ENCODE measurements at places on chromosomes 2 and 18. TPM values are rescaled to one million over a fixed set of nuclear protein-coding genes. Genes with fewer than 3 reads are reported as not detected.

GRCh38 chr2:33081691-33082090 is 134.9 kb downstream of the LTBP1 start:
- no peaks in the 10 kb centered on the region for H3K4me1 ChIP-seq
- no peaks in the 10 kb centered on the region for H3K27me3 ChIP-seq
- no peaks in the 10 kb centered on the region for H3K36me3 ChIP-seq

GRCh38 chr18:22183698-22184170 is 14.3 kb downstream of the GATA6 start:
- no peaks in the 10 kb centered on the region for H3K36me3 ChIP-seq
- H3K4me3 ChIP-seq: no peak overlapping the region
- DNase-seq: no peak

DNA sequence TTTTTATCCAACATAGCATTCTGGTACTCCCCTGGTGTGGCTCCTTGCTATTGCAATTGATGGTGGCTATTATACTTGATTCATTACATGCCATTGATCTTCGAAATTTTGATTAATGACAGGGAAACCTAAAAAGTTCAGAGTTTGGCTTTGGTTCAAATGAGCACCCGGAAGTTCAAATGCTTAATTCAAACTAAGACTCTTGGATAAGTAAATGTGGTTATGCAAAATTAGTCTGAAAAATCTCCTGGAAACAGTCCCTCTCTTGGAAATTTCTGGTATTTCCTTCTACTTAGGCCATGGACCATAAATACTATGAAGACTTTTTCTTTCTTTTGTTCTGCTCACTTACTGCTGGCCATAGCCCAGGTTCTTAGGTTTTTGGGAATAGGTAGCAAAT is 65.3 kb upstream of the SMIM21 start:
- H3K4me1 ChIP-seq: no peaks in the 10 kb centered on the region
- H3K4me3 ChIP-seq: no peak overlapping the region
- H3K36me3 ChIP-seq: no peaks in the 10 kb centered on the region
- DNase-seq: no peak
- H3K27me3 ChIP-seq: no peaks in the 10 kb centered on the region

The TGOLN2 gene
- total RNA-seq: 111 TPM

DNA sequence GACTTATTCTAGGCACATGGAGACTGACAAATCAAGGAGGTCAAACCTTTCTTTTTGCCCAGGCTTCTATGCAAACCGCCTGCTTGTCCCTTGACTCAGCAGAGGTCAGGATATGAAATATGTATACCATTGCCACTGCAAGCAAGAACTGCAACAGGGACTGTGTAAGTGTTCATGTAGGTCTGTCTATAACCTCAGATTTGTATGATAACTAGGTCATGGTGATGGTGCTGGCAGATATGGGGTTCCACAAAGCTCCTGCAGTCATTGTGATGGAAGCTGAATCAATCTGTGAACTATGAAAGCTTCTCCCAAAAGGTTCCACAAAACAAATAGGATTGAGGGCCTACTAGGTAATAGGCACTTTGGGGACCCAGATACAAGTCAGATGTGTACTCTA is 316.3 kb downstream of the CLIP4 start:
- no peak overlapping the region for H3K4me3 ChIP-seq
- no peak overlapping the region for H3K27ac ChIP-seq
- H3K36me3 ChIP-seq: no peaks in the 10 kb centered on the region
- DNase-seq: no peak
- H3K27me3 ChIP-seq: no peaks in the 10 kb centered on the region

- H3K4me3 ChIP-seq: no peak overlapping the region
- no peaks in the 10 kb centered on the region for H3K27me3 ChIP-seq
Measured at GRCh38 chr18:47953471-47953931, 23.0 kb upstream of the SMAD2 start.

DNA sequence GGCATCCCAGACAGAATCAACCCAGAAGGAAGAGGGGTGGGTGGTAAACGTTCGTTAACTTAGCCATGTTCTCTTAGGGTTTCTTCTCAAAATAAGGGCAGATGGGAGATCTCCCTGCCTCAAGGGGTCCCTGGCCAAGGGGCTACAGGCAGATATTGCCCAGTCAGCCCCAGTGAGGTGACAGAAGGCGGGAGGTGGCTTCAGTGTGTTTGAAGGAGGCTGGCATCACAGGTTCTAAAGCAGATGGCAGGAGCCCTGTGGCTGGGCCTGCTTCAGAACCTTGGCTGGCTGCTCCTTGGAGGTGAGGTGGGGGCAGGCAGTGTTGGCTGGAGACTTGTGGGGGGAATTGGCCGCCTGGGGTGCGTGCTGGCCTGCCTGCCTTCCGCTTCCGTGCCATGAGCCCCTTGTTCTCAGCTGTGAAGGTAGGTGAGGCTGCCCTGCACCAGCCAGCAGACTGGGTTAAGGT is 23.5 kb downstream of the HPCAL1 start:
- no peak for DNase-seq
- H3K4me1 ChIP-seq: no peaks in the 10 kb centered on the region
- H3K4me3 ChIP-seq: no peak overlapping the region

DNA sequence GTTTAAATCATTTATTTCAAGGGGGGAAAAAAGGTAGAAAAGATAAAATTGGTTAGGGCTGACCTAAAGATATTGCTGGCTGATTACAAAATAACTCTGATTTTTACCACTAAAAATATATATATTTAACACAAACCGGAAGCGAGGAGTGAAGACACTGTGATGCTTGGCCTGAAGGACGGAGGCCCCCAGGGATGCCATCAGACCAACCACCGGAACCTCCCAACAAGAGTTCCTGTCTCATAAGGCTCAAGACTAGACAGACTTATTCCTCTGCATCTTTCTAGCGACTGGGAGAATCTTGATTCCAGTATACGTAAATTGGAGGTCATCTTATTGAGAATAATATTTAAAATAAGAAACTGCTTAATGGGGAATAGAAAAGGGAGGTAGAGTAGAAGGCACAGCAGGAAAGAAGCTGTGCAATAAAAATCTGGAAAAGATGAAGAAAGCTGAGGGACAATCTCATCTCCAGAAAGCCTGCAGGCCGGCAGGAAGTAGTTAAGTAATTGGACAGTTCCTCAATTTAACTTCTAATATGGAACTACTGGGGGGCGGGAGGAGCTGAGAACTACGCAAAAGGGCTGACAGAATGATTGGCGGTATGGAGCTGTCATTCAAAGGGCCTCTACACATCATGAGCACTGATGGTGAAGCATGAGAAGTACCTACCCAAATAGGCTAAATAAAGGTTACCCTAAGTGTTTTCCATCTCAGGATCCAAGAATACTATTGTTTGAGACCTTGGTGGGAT is 91.1 kb downstream of the DTNB start:
- no peak for DNase-seq
- H3K27me3 ChIP-seq: no peaks in the 10 kb centered on the region
- no peaks in the 10 kb centered on the region for H3K4me1 ChIP-seq
- no peaks in the 10 kb centered on the region for H3K36me3 ChIP-seq
- no peak overlapping the region for H3K27ac ChIP-seq

GRCh38 chr2:52976143-52976949 is 791.3 kb upstream of the CHAC2 start:
- no peak overlapping the region for H3K27ac ChIP-seq
- no peak for DNase-seq
- no peak overlapping the region for H3K4me3 ChIP-seq
- H3K4me1 ChIP-seq: no peaks in the 10 kb centered on the region
- no peaks in the 10 kb centered on the region for H3K27me3 ChIP-seq

The SNORC gene
- 23.1 TPM for total RNA-seq

GRCh38 chr2:67446491-67446911 is 49.4 kb downstream of the ETAA1 start:
- no peaks in the 10 kb centered on the region for H3K4me1 ChIP-seq
- DNase-seq: no peak
- H3K27ac ChIP-seq: no peak overlapping the region
- no peak overlapping the region for H3K4me3 ChIP-seq

The TMEM200C gene
- total RNA-seq: 0.16 TPM

- H3K36me3 ChIP-seq: no peaks in the 10 kb centered on the region
- DNase-seq: no peak
- no peak overlapping the region for H3K4me3 ChIP-seq
- H3K27me3 ChIP-seq: no peaks in the 10 kb centered on the region
- no peak overlapping the region for H3K27ac ChIP-seq
Measured at GRCh38 chr2:68045342-68045741, 17.5 kb downstream of the C1D start.

- DNase-seq: no peak
- no peak overlapping the region for H3K27ac ChIP-seq
- H3K36me3 ChIP-seq: no peaks in the 10 kb centered on the region
- H3K27me3 ChIP-seq: no peaks in the 10 kb centered on the region
- no peaks in the 10 kb centered on the region for H3K4me1 ChIP-seq
Measured at GRCh38 chr2:239876948-239877289, 148.2 kb downstream of the NDUFA10 start.

- H3K27ac ChIP-seq: no peak overlapping the region
- no peak overlapping the region for H3K4me3 ChIP-seq
- H3K27me3 ChIP-seq: no peaks in the 10 kb centered on the region
- H3K36me3 ChIP-seq: no peaks in the 10 kb centered on the region
- no peaks in the 10 kb centered on the region for H3K4me1 ChIP-seq
Measured at GRCh38 chr2:15908371-15908770, 32.0 kb upstream of the MYCN start.

The PLCL1 gene
- 11.3 TPM for total RNA-seq

The MOB1A gene
- 87.8 TPM for total RNA-seq

The CEP68 gene
- 25.0 TPM for total RNA-seq

DNA sequence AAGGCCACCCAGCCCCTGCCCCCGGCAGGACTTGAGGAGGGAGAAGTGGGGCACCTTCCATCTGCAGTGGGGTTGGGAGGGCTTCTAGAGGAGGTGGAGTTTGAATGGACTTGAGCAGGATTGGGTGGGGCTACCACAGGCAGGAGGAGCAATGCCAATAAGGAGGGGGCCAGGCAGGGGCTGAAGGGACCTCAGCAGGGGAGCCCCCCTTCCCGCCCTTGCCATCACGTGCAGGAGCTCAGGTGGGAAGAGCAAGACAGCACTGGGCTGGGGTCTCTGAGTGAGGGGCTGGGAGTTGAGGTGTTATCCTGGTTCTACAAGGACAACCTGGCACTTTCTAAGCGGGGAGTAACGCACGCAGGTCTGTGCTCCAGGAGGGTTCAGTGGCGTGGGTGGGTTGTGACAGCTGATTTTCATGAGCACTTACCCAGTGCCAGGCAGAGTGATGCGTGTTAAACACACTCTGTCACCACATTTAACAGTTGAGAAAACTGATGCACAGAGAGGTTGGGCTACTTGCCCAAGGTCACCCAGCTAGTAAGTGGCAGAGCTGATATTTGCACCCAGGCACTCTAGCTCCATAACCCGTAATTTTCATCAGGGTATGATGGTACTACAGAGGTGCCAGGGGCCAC is 4.8 kb downstream of the CHRND start:
- no peak overlapping the region for H3K27ac ChIP-seq
- H3K4me3 ChIP-seq: no peak overlapping the region
- H3K27me3 ChIP-seq: peaks cover 3% of the 10 kb centered on the region
- no peak for DNase-seq
- no peaks in the 10 kb centered on the region for H3K36me3 ChIP-seq

The LRATD1 gene
- total RNA-seq: 1.6 TPM

The MYO3B gene
- 0.15 TPM for total RNA-seq

GRCh38 chr18:48902023-48902855 is 48.5 kb downstream of the SMAD7 start:
- no peaks in the 10 kb centered on the region for H3K4me1 ChIP-seq
- peak overlapping the region; percentile 73 for H3K27ac ChIP-seq
- no peak overlapping the region for H3K4me3 ChIP-seq
- no peaks in the 10 kb centered on the region for H3K27me3 ChIP-seq
- no peaks in the 10 kb centered on the region for H3K36me3 ChIP-seq

GRCh38 chr18:45249246-45249661 is 366.0 kb upstream of the SLC14A2 start:
- no peak overlapping the region for H3K27ac ChIP-seq
- DNase-seq: no peak
- H3K4me3 ChIP-seq: no peak overlapping the region
- no peaks in the 10 kb centered on the region for H3K27me3 ChIP-seq
- no peaks in the 10 kb centered on the region for H3K4me1 ChIP-seq

The ANKRD30BL gene
- total RNA-seq: not detected

DNA sequence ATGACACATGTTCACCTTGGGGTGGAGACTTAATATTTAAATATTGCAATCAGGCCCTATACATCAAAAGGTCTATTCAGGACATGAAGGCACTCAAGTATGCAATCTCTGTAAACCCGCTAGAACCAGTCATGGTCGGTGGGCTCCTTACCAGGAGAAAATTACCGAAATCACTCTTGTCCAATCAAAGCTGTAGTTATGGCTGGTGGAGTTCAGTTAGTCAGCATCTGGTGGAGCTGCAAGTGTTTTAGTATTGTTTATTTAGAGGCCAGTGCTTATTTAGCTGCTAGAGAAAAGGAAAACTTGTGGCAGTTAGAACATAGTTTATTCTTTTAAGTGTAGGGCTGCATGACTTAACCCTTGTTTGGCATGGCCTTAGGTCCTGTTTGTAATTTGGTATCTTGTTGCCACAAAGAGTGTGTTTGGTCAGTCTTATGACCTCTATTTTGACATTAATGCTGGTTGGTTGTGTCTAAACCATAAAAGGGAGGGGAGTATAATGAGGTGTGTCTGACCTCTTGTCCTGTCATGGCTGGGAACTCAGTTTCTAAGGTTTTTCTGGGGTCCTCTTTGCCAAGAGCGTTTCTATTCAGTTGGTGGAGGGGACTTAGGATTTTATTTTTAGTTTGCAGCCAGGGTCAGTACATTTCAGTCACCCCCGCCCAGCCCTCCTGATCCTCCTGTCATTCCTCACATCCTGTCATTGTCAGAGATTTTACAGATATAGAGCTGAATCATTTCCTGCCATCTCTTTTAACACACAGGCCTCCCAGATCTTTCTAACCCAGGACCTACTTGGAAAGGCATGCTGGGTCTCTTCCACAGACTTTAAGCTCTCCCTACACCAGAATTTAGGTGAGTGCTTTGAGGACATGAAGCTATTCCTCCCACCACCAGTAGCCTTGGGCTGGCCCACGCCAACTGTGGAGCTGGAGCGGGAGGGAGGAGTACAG is 108.1 kb downstream of the XRCC5 start:
- H3K36me3 ChIP-seq: no peaks in the 10 kb centered on the region
- H3K4me3 ChIP-seq: no peak overlapping the region
- H3K27ac ChIP-seq: peak overlapping the region; percentile 53
- no peak for DNase-seq

The GAREM2 gene
- 1.4 TPM for total RNA-seq

The PJVK gene
- 5.2 TPM for total RNA-seq

The CD8A gene
- 2.0 TPM for total RNA-seq

The DUSP28 gene
- 5.9 TPM for total RNA-seq

The NCKAP1 gene
- total RNA-seq: 122 TPM

DNA sequence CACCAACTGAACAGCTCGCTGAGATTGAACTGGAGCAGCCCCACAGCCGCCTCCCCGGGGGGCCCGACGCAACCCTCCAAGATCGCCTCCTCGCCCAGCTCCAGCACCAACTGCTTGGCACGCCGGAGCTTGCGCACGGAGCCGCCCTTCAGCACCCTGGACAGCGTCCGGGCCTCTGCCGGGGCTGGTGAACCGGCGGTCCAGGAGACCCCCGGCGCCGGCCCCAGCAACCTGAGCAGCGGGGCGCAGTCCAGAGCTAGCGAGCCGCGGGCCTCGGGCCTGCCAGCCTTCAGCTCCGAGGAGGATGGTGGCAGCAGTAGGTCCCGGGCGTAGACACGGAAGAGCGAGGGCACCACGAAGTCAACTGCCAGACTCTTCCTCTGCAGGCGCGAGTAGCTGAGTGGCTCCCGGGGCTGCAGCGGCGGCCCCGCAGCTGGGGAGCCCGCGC is 1.2 kb downstream of the ALK start:
- no peak for DNase-seq
- no peak overlapping the region for H3K27ac ChIP-seq
- H3K27me3 ChIP-seq: peaks cover 57% of the 10 kb centered on the region
- H3K4me1 ChIP-seq: no peaks in the 10 kb centered on the region
- H3K36me3 ChIP-seq: no peaks in the 10 kb centered on the region
- H3K4me3 ChIP-seq: no peak overlapping the region
